ENCODE measurements at places on chromosomes 16 and 17.

GRCh38 chr17:79728169-79728907, 2.4 kb upstream of the ENPP7 start:
- peak; percentile 93 for DNase-seq

DNA sequence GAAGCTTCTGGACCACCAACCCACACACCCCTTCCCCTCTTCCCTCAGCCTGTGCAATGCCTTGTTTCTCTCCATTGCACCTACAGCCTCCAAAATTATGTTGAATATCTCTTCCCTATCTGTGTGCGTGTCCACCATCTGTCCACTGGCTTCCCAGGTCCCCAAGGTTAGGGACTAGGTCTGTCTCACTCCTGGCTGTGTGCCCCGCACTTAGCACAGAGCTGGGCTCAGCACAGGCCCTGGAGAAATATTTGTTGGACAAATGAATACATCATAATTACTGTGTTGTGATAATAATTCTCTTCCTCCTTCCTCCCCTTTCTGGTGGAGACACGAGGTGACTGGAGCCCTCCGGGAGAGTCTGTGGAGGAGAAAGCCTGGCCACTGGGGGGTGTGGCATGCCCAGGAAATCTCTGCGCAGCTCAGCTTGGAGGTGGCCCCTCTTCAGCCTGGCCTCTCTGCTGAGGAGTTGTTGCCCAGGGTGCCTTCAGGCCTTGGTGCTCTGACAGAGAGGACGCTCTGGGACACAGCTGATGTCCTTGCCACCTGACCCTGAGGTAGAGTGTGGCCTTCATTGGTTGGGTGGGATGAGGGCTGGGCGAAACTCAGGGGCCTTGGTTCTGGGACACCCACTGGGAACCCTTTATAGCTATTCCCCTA, 3.3 kb upstream of the BRD7 start:
- no peak for DNase-seq

- DNase-seq = no peak
These were observed 24.9 kb downstream of the HYDIN start for GRCh38 chr16:71205482-71206131.

DNA sequence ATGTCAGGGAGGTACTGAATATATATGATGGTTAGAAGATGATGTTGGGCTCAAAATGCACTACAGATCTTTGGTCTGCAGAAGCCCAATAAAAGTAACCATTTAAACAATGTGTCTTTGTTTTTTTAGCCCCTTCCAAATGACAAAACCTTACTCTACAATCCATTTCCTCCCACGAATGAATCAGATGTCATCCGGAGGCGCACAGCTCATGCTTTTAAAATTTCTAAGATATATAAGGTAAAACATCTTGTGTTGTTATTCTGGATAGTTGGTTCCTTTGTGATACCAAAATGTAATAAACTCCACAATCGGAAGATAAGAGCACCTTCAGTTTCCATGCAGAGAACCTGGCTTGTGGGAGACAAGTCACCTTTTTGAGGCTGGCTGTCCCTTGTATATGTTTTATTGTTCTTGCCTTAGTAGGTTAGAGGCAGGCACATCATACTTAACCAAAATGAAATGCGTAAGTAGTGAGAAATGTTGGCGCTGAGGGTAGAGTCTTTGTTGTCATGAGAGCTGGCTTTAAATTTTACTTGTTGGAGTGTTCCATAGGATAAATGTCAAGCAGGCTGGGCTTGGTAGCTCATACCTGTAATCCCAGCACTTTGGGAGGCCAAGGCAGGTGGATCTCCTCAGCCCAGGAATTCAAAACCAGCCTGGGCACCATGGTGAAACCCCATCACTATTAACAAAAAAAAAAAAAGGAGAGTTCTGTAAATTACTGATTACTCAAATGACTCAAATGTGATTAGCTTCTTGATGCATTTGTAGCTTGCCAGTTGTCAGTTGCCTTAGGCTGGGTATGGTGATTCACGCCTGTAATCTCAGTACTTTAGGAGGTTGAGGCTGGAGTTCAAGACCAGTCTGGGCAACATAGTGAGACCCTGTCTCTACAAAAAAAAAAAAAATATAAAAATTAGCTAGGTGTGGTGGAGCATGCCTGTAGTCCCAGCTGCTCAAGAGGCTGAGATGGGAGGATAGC, 19.7 kb upstream of the SNTB2 start:
- DNase-seq = no peak

GRCh38 chr17:60098578-60098977, 19.9 kb upstream of the HEATR6 start:
- DNase-seq = no peak

- DNase-seq = no peak
These were observed 52.9 kb downstream of the SEC14L1 start for GRCh38 chr17:77193653-77194052.

GRCh38 chr16:85554889-85555718, 58.0 kb upstream of the GSE1 start:
- peak; percentile 76 for DNase-seq

DNA sequence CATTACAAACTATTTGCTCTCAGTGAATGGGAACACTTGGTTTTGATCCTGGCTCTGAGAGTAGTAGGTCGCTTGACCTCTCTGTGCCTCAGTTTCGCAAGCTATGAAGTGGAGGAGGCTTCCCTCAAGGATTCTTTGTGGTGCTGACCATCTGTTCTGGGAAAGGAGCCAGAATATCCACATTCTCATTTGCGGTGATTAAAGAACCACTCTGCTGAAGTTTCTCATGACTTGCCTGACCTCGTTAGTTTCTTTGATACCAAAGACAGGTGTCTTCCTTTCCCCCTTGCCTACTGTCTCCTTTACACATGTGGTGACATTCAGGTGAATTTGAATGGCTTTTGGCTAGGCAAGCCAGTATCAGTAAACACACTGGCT, 116.0 kb downstream of the SNX29 start:
- peak; percentile 38 for DNase-seq

- no peak for DNase-seq
These were observed 10.2 kb downstream of the CFAP97D1 start for GRCh38 chr17:43790311-43790940.

DNA sequence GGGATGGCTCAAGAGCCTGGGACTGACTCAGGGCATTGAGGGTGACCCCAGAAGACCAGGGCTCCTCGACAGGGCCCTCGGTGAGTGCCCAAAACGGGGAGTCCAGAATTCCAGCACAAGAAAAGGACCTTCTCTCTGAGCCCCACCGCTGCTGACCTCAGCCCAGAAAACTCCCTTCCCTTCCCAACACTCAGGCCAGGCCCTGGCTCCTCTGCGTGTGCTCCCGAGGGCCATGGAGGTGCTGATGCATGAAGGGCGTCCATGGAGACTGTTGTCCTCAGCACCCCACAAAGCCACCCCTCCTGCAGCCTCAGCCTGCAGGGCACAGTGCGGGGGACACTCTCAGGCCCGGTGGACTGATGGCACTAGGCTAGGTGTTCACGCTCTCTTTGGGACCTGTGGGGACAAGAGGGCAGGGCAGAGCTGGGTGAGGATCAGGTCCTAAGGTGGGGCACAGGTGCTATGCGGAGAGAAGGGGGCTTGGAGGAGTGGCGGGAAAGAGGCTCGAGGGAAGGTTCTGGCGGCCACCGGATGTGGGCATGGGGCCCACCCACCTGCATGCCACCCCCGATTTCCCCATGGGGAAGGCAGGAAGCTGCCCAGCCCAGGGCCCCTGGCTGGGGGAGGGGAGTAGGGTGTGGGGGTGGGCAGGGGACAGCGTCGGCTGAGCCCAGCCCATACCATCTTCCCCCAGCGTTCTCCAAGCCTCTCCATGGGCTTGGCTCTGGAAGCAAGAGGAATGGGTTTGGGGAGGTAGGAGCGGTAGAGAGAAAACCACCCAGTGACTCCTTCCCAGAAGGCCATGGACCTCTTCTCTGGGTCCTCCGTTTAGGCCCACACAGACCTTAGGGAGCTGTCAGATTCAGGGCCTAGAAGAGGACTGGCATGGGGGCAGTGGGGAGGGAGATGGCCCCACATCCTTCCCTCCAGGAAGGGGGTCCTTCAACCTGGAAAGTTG, 4.5 kb upstream of the TSPOAP1 start:
- DNase-seq = no peak

- DNase-seq = no peak
These were observed 32.4 kb downstream of the NDEL1 start for GRCh38 chr17:8468127-8468526.

- peak; percentile 68 for DNase-seq
These were observed 70.1 kb downstream of the ABCC1 start for GRCh38 chr16:16019488-16019887.

- no peak for DNase-seq
These were observed 31.3 kb downstream of the TBC1D3B start for GRCh38 chr17:36144981-36145729.

- no peak for DNase-seq
These were observed 62.8 kb downstream of the GRB7 start for GRCh38 chr17:39800540-39800939.

GRCh38 chr17:66348584-66349165, 46.3 kb downstream of the PRKCA start:
- DNase-seq = peak; percentile 73

DNA sequence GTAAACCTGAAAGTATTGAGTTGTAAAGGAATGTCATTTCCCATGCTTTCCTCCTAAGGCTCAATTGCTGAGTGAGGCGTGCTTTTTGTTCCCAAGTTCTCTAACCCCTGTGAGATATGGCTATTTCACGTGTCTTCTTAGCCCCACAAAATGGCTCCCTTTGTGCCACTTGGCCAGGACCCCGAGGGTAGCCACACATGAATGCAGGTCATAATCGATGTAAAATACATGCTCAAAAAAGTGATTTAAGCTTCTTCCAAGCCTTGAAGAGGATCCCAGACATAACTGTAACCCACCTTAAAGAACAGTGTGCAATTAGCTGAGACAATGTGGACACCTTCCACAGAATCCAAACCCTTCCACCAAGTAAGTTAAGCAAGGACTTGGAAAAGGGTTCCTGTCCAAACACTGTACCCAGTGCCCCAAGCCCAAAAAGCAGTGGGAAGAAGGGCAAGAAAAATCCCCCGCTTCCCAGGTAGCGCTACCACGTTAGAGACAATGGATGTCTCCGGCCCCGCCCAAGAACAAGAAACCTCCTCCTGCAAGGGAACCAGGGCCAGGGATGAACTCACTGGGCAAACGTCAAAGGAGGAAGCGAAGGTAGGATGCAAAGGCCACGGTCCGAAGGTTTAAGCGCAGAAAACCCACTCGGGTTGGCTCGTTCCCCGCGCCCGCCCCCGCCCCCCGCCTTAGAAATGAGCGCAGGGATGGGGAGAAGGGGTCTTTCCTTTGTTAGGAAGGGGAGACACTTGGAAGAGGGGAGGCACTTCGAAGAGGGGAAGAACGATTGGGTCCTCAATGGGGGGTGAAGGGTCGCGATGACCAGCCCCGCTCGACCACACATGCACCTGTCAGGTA, 1.2 kb downstream of the JPT1 start:
- DNase-seq = peak; percentile 60

- no peak for DNase-seq
These were observed 1.3 kb upstream of the HELZ start for GRCh38 chr17:67246403-67246652.

GRCh38 chr16:54342966-54343365, 56.4 kb upstream of the IRX3 start:
- no peak for DNase-seq

- no peak for DNase-seq
These were observed 1.1 kb upstream of the RAB11FIP4 start for GRCh38 chr17:31390426-31390747.

- DNase-seq = no peak
These were observed 200.3 kb downstream of the SEC14L1 start for GRCh38 chr17:77341069-77341541.

DNA sequence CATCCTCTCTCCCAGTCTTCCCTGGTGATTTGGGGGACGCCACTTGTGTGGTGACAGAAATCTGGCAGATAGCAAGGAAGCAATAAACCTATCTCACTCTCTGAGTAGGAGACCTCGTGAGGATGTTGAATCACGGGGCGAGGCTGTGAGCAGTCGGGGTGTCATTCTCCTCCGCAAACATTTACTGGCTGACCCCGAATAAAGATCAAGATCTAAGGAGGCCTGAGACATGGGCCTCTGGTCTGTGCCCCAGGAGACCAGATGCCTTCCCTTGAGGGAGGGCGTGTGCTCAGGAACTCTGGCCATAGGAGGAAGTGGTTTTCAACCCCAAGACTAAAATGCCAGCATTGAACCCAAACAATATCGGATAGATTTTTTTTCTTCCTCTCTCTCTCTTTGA, 53.1 kb downstream of the FOXL1 start:
- no peak for DNase-seq

DNA sequence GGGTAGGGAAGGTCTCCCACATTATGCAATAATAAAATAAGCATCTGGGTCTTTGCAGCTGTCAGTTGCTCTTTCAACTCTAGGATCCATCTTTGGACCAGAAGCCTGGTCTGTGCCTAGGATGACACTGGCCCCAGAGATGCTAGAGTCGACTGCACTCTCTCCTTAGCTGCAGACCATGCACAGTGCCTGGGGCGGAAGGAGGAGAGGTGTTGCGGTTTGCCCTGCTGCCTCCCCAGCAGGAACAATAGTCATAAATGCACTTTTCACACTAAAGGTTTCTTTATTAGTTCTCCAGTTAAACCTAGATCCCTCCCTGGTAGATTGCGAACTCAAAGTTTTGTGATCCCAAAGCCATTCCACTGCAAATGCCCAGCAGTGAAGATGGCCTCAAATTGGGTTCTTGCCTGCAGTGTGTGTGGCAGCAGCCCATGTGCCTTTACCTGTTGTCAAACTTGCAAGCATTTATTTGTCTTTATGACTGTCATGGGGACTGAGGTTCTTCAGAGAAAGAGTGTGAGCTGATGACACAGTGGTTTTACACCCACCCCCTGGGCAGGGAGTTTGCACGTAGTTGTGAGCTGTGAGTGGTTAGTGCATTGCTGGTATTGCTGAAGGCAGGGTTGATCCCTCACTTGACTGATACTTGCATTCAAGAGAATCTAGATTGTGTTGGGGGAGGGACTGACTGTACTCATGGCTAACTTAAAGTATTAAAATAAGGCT, 10.3 kb downstream of the ATXN1L start:
- no peak for DNase-seq

- DNase-seq = peak; percentile 70
These were observed 1.7 kb downstream of the METRNL start for GRCh38 chr17:83080858-83081683.

GRCh38 chr17:37207103-37207502, 168.7 kb upstream of the C17orf78 start:
- DNase-seq = no peak

DNA sequence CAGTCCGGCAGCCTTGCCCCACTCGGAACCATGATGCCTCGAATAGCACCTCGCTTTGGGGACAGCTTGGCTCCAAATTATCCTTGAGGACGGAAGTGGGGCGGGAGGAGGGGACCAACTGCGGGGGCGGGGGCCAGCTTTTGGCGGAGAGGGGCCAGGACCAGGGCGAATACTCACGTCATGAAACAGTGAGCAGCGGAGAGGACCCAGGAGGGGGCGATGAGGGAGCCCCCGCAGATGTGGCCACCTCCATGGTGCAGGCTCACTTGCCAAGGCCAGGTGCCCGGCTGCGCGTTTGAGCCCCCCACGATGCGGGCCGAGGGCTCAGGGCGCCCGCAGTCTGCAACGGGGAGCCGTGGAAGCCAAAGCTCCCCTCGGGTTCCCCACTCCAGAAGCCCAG, 970 bp downstream of the PRSS36 start:
- no peak for DNase-seq

DNA sequence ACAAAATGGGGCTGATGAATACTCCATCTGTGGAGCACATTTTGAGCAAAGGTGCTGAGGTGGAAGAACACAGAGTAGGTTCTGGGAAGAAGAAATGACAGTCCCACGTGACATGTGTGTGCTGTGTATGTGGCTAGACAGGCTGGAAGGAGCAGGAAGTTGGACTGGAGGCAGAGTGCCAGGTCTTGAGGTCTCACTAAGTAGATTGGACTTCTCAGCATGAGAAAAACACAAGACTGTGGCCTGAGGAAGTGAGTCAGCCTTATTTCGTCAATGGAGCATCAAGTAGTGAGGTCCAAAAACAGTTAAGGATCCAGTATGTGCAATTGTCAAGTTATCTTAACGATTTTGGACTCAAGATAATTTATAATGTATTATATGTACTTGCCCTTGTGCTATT, 736.5 kb downstream of the KCNJ2 start:
- peak; percentile 67 for DNase-seq

All from urothelium cell line (cell line).